Right lung (tissue), 10 donors: ENCODE measurements at places on chromosomes 16 and 17.

- DNase-seq, result no peak
Measured at GRCh38 chr17:47318197-47318918, 5.4 kb upstream of the EFCAB13 start.

DNA sequence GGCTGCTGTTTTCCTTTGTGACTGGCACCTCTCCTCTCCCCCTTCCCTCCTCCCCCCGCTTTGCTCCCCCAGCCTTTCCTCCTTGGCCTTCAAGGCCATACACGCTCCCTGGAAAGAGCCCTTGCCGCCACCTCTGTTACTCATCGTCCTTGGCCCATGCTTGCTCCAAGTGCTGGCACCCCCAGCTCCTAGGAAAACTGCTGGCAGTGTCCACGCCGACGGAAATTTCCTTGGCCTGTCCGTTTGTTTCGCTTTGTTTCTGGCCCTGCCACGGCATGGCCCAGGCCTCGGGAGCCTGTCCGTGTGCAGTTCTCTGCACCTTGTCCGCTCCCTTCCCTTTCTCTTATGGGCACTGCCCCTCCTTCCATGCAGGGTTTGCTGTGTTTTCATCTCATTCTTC is 18.0 kb downstream of the CA5A start:
- DNase-seq, result no peak

- DNase-seq, result no peak
Measured at GRCh38 chr17:14150619-14151018, 81.3 kb downstream of the COX10 start.

- DNase-seq, result peak; percentile 58
Measured at GRCh38 chr17:35243561-35244340, 879 bp downstream of the SLFN5 start.

GRCh38 chr16:11016993-11017392 is 72.6 kb downstream of the CLEC16A start:
- DNase-seq, result no peak

GRCh38 chr17:15882058-15882720 is 62.7 kb upstream of the ADORA2B start:
- no peak for DNase-seq

- no peak for DNase-seq
Measured at GRCh38 chr17:3851461-3852100, 5.5 kb upstream of the NCBP3 start.

- no peak for DNase-seq
Measured at GRCh38 chr17:10547351-10547750, 2.1 kb downstream of the MYH2 start.

GRCh38 chr16:13727943-13728342 is 192.0 kb upstream of the ERCC4 start:
- no peak for DNase-seq
